AG09309 (cell line): ENCODE measurements at places on chromosomes 6 and 20.

- DNase-seq = no peak
Observed at GRCh38 chr6:41356825-41357224, 21.4 kb downstream of the NCR2 start.

- no peak for DNase-seq
Observed at GRCh38 chr20:40477805-40478204, 211.2 kb downstream of the MAFB start.

GRCh38 chr6:118825661-118826060, 68.3 kb upstream of the ASF1A start:
- no peak for DNase-seq

- no peak for DNase-seq
Observed at GRCh38 chr6:136411453-136412354, 122.1 kb upstream of the BCLAF1 start.

- DNase-seq = no peak
Observed at GRCh38 chr6:18276610-18277236, 12.4 kb upstream of the DEK start.

- DNase-seq = no peak
Observed at GRCh38 chr6:137008204-137008603, 36.6 kb downstream of the IL20RA start.

DNA sequence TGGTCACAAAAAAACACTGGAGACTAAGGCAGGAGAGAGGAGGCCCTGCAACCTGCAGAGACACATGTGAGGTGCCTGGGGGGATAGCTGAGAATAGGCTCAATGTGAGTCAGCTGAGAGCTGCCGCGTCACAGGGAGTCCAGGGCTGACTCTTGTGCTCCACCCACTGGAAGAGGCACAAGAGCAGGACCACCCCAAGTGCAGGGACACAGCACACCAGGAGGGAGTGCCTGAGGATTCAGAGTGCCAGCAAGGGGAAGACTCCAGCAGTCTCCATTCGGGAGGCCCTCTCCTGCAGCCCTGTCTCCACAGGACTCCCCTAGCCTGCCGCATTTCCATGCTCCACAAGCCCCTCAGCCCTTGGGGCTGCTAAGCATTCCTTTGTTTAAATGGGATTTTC, 105.5 kb downstream of the HUS1B start:
- no peak for DNase-seq

GRCh38 chr6:118135371-118135770, 228.3 kb downstream of the SLC35F1 start:
- no peak for DNase-seq

DNA sequence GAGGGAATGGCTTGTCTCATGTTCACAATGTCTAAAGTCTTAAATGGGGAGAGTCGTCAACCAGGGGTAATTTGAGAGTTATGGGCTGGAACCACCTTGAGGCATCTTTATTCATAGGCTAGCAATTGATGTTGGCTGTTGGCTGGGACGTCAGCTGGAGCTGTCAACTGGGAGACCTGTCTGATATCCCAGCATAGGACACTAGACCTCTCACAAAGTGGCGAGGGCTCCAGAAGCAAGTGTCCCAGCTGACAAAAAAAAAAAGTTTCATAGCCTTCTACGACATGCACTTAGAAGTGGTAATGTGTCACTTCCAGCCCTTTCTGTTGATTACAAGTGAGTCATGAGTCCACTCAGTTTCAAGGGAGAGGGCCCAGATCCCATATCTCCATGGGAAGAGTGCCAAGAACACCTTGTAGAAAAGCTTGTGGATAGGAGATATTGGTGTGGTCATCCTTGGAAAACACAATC, 278.0 kb downstream of the ESR1 start:
- DNase-seq = no peak

- no peak for DNase-seq
Observed at GRCh38 chr6:90463874-90464273, 123.0 kb downstream of the MAP3K7 start.
